Ureter (tissue), 1 donor: ENCODE measurements at places on chromosomes 3 and 15.
A peak's percentile ranks its signal among the peaks of the same experiment; 100 is the strongest.

GRCh38 chr3:197337214-197337613, 38.8 kb upstream of the DLG1 start:
- no peak for DNase-seq

GRCh38 chr3:66572938-66573710, 72.3 kb upstream of the LRIG1 start:
- DNase-seq, result no peak

DNA sequence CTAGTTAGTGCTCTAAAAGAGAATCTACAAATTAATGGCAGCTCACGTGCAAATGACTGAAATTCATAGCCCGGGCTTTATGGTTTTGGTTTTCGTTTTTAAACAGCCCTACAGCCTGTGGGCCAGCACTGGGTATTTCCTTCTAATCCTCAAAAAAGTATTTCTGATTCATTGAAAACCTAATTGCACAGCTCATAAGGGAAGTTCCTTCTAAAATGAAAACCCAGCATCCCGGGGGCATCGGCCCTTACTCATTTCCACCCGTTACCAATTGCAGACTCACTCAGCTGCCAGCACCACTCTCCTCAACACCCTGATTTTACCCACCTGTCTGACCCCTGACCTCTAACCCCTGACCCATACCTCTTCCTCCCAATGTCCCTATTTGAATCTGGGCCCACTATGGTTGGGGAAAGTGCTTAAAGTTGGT, 59.5 kb upstream of the ZNF148 start:
- DNase-seq, result no peak

DNA sequence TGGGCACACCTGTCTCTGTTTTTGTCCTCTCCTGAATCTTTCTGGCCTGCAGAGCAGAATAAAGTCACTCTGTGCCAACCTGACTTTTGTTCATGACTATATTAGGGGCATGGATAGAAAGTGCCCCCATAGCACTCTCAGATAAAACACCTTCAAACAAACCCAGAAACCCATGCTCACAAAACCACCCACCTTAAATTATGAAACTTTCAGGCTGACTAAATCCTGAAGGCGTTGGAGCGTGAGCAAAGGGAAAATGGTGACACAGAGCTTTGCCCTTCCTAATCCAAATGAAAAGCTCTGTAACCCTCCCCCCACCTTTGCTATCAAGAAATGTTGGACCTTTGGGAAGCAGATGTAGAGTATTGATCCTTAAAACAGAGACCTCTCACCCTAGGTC, 138.9 kb downstream of the IGF1R start:
- DNase-seq, result peak; percentile 29

- DNase-seq, result no peak
Observed at GRCh38 chr15:38709196-38709595, 144.6 kb upstream of the RASGRP1 start.

DNA sequence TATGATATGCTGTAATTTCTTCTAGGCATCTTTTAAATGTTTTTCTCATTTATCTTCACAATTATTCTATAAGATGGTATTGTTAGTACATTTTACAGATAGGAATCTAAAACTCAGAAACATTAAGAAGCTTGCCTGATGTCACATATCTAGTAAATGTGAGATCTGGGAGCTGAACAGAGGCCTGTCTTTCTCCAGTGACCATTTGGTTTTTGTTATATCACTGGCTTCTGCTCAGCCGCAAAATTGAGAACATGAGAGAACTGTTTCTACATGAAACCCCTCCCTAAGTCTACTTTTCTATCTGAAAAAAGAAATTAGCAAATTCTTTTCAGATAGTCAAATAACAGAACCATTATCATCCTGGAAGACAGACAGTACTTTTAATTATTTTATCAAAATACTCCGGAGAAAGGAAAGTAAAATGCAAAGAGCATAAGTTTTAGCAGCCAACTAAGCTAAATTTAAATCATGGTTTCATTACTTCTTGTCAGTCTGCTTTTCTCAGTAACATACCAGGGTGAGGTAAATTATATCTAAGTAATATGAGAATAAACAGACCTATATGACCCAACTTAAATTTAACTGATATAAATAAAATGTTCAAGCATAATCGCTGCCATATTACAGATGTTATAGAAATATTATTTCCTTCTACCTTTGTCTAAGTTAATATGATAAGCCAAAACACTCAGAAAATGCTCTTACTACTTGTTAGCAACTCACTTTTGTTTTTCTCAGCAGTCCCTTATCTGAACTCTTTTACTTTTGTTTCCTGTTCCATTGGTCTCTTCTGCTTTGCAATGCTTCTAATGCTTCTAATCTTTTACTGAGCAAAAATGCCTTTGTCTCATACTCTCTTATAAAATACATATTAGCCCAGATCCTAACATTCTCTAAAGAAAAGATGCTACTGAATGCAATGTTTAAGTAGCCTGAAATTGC, 68.0 kb upstream of the MBNL1 start:
- DNase-seq, result no peak

- no peak for DNase-seq
Observed at GRCh38 chr3:17882981-17883380, 140.6 kb upstream of the TBC1D5 start.

DNA sequence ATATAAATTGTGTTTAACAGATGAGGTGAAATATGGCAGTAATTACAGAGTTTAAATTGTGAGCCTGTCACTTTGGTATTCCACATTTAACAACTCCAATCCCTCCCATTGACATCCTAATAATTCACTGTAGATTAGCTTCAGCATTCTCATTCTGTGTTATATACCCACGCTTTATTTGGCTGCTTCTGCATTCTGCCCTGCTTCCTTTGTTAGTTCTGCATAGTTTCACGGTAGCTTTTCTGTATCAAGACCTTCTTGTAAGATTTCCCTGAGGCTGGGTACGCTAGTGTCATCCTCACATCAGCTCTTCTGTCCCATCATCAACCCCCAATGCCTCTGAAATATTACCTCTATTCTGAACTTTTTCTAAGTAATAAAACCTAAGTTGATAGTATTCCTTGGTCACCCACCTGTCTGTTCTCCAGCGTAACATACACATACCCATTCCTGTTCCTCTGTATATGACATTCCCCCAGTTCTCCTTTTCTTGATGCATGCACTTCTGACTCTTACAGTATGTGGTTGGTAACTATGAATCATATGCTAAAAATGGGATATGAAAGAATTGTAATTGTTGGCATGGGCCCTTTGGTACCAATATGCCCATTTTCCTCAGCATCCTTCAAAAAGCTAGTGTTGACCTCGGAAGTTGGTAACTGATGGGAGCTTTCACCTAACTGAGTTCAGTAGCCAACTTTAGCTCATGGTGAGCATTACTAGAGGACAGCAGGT, 171.2 kb downstream of the KLHL25 start:
- no peak for DNase-seq

DNA sequence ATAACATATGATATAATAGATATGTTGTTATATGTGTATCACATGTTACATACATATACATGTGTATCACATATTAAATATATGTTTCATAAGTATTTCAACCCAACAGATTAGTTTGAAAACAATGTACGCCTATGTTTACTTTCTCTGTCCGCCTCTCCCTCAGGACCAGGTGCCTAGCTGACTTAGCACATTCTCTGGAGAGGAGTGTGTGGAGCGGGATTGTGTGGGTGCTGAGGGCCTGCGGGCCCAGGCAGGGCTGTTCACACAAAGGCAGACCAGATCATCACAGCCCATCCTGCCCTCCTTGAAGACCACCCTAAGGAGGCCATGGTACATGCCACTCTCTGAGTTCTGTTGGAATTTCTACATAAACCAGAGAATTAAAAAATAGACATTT, 81.0 kb downstream of the PLXNA1 start:
- no peak for DNase-seq

DNA sequence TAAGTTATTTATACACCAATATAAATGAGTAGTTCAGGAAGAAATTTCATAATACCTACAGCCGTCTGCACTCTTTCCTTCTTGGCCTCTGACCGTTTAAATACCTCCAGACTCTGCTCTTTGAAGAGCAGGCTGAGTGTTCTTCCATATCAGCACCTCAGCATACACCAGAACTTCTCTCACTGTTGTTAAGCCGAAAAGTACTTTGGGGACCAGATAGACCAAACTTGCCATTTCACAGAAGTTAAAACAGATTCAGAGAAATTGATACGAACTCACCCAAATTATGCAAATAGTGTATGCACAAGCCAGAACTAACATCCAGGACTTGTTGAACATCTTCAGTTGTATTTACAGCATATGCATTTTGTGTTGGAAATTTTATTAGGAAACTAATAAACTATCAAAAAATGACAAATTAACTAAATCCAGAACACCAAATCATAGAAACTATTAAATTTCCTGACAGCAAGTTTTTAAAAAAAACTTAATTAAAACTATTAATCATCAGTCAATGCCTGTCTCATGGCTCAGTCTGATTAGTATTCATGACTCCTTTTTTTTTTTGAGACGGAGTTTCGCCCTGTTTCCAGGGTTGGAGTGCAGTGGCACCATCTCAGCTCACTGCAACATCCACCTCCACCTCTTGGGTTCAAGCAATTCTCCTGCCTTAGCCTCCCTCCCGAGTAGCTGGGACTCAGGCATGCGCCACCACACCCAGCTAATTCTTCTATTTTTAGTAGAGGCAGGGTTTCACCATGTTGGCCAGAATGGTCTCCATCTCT, 24.1 kb downstream of the CGGBP1 start:
- DNase-seq, result no peak

- no peak for DNase-seq
Observed at GRCh38 chr3:133742351-133743091, 3.7 kb upstream of the TF start.

DNA sequence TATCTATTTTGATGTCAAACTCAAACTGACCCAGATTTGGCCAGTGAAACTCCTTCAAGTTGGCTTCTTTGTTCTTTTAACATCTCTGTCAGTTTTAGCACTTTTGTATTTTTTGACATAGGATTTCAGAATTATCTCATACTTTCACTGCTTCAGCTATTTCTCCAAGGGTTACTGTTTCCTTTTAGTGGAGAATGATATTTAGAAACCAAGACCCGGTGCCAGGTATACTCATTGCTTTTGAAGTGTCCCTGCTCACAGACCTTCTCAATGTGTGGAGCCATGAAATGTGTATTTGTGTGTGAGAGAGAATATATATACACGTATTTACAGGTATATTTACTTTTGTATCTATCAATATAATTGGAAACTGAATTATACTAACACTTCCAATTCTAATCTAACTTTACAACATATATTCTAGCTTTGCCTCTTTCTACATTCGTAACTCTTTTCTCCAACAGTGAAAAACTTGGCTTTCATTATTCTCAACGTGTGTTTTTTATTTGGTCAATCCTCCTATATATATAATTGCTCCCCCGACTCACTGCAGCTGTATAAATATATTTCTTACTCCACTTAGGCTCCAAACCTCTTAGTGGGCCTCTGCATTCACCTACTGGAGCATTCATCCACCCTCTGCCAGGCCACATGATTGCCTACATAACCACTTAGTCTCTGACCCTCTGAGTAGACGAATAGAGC, 54.0 kb downstream of the OTOL1 start:
- no peak for DNase-seq

DNA sequence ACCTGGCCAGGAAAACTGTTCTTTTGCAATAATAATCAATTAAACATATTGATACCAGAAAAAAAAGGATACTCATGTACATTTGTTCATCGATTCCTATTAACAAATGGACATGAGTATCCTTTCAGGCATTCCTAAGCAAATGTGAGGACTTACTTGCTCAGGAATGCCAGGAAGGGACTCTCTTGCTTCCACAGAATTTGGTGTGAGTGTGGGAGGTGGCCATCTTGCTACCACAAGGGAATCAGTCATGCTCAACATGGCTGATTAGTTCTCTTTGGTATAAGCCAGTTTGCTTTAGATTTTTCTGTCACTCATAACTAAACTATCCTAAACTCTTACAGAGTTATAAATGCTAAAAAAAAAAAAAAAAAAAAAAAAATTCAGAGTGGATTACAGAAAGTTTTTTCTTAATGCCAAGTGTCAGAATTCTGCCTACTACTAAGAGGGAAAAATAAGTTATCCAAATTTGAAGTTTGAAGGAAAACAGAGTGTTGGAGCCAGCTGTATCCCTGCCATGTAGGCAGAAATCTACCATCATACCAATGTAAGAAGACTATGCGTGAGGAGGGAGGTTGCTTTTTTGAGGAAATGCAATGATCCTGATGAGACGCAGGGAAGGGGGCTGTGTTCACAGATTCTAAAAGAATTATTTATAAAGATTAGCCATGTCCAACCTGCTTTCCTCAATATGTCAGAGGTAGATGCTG, 98.7 kb downstream of the PLD1 start:
- DNase-seq, result no peak

- DNase-seq, result no peak
Observed at GRCh38 chr3:195895078-195895860, 13.1 kb downstream of the TNK2 start.

GRCh38 chr15:101618851-101619614, 33.1 kb downstream of the TM2D3 start:
- DNase-seq, result no peak

DNA sequence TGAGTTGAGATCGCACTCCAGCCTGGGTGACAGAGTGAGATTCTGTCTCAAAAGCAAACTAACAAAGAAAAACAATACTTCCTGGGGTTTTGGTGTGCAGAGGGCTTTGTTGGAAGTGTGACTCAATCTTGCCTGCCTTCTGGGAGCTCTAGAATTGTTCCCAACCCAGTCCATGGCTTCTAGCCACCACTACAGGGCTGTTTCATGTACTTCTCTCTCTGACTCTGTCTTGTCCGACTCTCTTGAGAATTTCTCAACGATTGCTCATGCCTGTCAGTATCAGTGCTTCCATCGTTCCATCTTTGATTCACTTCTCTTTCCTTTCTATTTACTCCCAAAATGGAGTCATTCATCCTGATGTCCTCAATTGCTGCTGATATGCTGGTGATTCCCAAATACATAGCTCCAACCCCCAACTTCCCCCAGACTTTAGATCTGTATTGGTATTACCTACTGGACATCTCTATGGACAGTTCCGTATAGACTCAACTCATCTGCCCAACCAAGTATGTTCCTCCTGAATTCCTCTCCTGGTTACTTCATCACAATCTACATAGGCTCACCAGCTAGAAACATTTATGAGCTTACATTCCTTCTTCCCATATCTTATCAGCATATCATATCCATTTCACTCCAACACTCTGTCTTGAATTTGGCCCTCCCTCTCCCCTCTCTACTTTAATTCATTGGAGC, 1.8 kb upstream of the AP2M1 start:
- no peak for DNase-seq

DNA sequence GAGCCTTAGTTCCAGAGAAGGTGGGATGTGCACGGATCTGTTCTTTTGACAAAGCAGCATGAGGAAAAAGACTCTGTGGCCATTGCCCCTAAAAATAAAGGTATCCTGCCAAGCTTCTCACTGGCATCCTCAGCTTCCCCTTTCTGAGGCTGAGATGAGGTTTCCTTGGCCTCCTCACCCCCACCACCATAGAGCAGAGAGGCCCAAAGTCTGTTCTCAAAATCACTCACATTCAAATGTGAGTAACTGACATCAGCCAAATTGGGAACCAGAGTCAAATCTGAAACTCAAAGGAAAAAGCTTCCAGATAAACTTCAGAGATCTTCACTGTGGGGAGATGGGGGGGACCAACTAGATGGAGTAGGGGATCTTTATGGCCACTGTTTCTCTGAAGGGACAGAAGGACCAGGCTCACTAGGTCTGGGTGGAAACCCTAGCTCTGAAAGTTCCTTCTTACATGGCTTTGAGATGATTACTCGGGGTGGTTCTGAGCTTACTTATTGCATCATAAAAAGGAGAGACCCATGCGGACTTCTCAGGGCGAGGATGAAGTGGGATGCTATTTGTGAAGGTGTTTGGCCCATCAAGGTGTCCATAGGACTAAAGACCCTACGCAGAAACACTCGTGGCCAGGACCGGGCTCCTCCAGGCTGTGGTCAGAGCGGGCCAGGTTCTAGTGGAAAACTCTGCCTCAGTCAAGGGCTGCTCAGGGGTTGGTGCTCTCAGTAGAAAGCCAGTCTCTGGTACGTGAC, 61.5 kb upstream of the MEF2A start:
- peak; percentile 23 for DNase-seq
